SW480 (cell line): ENCODE measurements at places on chromosomes 3 and 15.
A peak's percentile ranks its signal among the peaks of the same experiment; 100 is the strongest.

DNA sequence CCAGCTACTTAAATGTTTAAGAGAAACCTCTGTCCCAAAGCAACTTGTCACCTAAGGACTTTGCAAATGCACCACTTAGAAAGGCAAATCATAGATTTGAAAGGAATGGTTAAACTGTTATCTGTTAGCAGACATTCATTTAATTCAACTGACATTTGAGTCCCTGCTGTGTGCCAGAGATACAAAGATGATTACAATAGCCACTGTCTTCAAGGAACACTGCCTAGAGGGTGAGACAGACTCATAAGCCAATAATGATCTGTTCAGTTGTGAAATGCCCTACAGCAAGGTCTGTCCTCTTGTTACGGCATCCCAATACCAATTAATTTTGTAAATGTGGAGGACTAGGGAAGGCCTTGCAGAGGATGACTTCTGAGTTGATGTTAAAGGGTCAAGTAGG is 113.1 kb downstream of the ATG7 start:
- no peak for DNase-seq

GRCh38 chr3:21237638-21238037 is 513.4 kb downstream of the ZNF385D start:
- no peak for DNase-seq

GRCh38 chr3:18809640-18810305 is 338.5 kb upstream of the KCNH8 start:
- DNase-seq: no peak

- DNase-seq: no peak
These were observed 37.9 kb downstream of the ANKDD1A start for GRCh38 chr15:64949383-64950186.

- DNase-seq: no peak
These were observed 126.7 kb upstream of the UBE2E2 start for GRCh38 chr3:23076437-23076836.

DNA sequence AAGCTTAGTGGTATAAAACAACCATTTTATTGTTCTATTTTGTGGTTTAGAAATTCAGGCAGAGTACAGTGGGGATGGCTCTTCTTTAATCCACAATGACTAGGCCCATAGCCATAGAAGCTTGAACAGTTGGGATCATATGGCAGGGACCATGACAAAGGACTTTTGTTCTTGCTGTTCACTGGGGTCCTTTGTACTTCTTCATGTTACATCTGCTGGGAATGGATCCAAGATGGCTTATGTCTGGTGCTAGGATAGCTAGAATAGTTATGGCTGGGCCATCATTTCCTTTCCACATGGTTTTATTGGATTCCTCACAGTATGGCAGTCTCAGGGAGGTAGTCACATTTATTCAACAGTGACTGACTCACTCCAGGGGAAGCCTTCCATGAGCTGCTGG is 427.9 kb upstream of the AGTR1 start:
- DNase-seq: peak; percentile 17
